ENCODE measurements at places on chromosomes 7 and 10.
A peak's percentile ranks its signal among the peaks of the same experiment; 100 is the strongest.

- DNase-seq = no peak
Observed at GRCh38 chr7:153370092-153370491, 610.5 kb downstream of the ACTR3B start.

GRCh38 chr10:62870866-62871265 lies 54.7 kb upstream of the EGR2 start:
- DNase-seq = no peak

DNA sequence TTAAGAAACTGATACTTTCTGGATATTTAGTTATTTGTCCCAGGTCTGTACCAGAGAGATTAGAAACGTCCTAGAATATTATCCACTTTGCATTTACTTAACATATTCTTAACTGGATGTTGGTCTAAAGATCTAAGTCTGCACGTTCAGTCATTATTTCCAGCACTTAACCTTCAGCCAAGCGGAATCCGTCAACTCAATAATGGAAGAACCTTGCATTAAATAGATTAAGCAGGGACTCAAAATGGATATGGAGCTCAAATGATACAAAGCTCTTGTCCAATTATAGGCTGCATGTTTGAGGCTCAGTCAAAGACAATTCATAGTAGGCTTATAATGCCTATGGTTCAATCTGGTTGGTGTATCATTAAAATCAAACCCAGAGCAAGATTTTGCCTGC lies 162.9 kb downstream of the SEMA3D start:
- no peak for DNase-seq

GRCh38 chr10:94878649-94879048 lies 59.8 kb upstream of the CYP2C9 start:
- no peak for DNase-seq

- DNase-seq = no peak
Observed at GRCh38 chr10:77582710-77583115, 54.9 kb downstream of the KCNMA1 start.

GRCh38 chr10:14588084-14588937 lies 186.4 kb downstream of the FAM107B start:
- peak; percentile 30 for DNase-seq

GRCh38 chr10:129095680-129096064 lies 371.4 kb upstream of the MGMT start:
- no peak for DNase-seq

DNA sequence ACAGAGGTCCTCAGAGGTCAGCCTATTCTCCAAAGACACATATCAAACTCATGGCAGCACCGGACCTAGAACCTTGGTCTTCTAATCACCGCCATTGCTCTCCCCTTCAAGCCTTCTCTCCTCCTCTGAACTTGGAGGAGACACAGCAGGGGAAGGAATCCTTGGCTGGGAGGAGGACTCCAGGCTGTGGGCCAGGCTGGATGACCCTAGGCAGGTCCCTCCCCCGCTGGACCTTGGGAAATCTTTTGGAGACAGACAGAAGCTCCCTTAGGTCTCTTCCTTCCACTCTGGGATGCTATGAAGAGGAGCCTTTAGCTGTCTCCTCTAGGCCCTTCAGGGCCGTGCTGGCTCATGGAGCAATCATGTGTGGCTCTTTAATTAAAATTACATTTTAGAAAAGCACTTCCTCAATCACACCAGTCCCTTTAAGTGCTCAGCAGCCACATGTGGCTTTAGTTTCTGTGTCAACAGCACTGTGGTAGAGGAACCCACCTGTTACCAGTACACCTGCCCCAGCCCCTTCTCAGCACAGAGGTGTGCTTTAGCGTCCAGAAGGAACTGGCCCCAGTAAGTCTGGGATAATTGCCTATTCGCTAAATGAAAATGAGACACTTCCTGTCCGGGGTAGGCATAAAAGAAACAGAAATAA lies 238.2 kb downstream of the CELF2 start:
- no peak for DNase-seq

GRCh38 chr7:128705891-128706333 lies 33.2 kb upstream of the CALU start:
- DNase-seq = no peak

GRCh38 chr10:68269562-68270290 lies 37.8 kb upstream of the ATOH7 start:
- no peak for DNase-seq

GRCh38 chr10:95651346-95652060 lies 5.0 kb downstream of the ALDH18A1 start:
- no peak for DNase-seq

- DNase-seq = no peak
Observed at GRCh38 chr10:52348037-52348564, 34.0 kb downstream of the DKK1 start.

GRCh38 chr7:81094952-81095351 lies 176.1 kb upstream of the SEMA3C start:
- DNase-seq = no peak

DNA sequence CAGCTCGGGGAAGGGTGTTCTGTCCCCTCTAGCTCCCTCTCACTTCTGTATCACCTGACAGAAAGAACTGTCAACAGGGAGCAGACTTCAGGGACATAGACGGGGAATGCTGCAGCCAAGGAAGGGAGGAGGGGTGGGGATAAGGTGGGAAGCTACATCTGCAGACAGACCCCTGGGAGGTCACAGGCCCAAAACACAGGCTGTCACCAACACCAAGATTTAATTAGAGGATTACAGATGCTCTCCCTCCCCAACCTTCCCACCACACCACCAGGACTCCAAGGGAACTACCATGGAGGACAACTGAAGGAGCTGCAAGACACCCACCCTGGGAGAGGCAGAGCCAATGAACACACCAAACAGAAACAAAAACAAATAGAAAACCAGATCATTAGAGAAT lies 425.2 kb upstream of the VSTM2A start:
- DNase-seq = no peak

GRCh38 chr10:76732306-76732705 lies 905.3 kb downstream of the KCNMA1 start:
- DNase-seq = no peak

- no peak for DNase-seq
Observed at GRCh38 chr7:87878208-87878735, 2.0 kb downstream of the DBF4 start.

DNA sequence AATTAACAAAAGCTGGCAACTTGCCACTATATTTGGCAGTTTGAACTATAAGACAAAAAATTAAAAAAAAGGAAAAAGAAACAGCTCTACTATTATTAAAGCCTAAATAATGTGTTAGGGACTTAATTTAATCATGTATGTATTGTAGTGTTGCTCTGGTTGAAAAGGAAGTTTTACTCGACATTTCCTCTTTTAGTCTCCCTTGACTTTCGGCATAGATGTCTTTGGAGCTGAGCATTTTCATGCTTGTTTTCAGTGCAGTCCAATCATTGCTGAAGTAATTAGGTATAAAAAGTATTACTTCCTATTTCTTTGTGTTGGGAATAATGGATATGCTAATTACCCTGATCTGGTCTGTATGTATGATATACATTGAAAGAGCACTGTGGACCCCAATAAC lies 216.8 kb upstream of the KLF6 start:
- no peak for DNase-seq

- no peak for DNase-seq
Observed at GRCh38 chr7:157475601-157476000, 138.8 kb downstream of the DNAJB6 start.

GRCh38 chr10:103491729-103492364 lies 1.7 kb upstream of the NEURL1 start:
- DNase-seq = no peak

DNA sequence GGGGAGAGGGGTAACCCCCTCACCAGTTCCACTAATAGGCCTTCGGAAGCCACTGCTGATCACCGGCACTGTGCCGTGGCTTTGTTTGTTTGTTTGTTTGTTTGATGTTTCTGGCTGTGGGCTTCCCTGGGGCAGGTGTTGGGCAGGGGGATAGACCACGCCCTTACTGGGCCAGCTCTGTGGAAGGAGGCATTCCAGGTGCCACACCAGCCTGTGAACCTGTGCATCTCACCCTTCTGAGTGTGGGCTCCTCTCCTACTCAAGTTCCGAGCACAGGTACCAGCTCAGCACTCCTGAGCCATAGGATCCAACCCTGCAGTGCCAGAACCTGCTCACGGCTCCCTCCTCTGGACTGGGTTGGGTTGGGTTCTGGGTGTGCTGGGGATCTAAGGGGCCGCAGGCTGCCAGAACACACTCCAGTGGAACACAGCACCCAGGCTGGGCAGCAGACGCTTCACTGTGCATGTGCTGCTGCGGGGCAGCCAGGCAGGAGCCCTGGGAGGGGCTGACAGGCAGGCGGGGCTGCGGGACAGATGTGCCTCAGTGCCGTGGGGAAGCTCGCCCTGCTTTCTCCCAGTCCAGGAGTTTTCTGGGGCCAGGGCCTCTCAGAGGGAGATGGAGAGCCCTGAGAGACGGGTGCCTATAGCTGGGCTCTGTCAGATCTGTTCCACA lies 1053.9 kb downstream of the CNTNAP2 start:
- no peak for DNase-seq

DNA sequence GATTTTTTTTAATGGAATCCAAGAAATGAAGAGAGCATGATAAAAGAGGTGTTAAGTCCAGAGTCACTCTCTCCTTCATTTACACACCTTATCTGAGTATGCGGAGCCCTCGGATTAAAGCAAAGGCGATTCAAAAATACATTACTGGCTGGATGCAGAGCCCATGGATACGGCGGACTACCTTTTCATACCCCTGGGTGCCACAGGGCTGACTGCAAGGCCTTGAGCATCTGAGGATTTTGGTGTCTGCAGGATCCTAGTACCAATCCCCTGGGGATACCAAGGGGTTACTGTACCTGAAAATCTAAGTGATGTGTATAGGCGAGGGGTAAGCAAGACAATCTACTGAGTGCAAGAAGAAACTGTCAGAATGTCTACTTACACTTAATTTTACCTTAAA lies 20.5 kb downstream of the PIP4K2A start:
- DNase-seq = no peak

DNA sequence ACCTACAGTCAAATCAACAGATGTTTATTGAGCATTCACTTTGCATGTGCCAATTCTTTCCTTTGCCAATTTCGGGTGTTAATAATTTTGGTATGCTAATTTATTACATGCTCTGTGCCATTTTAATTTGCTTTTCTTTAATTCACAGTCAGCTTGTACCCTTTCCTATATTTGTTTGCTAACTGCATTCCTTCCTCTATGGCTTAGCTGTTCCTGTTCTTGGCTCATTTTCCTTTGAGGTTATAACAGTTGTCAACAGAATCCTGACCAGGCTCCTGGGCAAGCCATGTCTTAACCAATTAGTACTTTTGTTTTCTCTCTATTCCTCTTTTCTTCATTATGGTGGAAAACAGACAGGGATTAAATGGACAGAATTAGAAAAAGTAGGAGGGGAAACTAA lies 73.6 kb upstream of the RPA3 start:
- no peak for DNase-seq

DNA sequence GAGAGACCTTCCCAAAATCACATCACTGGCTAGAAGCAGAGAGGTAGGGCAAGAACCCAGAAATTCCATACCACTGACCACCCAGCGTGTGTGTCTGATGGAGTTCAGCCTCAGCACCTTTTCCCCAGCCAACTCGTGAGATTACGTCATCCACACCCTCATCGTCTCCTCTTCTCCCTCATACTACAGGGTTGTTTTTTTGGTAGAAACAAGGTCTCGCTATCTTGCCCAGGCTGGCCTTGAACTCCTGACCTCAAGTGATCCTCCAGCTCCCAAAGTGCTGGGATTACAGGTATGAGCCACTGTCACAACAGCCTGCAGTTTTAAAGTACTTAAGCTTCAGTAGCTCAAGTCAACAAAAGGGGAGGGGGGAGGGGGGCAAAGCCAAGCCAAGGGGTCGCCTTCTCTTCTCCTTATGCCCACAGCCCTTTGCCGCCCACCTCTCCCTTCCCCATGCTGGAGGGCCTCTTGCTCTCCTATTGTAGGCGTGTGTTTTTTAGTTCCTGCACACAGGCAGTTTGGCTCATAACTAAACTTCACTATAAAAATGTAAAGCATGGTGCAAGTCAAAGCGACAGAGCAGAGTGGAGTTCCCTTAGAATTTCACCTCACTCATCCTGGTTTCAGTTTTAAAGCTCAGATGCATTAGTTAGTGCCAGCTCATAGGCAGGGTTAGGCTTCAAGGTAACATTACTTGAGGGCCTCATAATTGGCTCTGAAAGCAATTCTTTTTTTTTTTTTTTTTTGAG lies 5.2 kb upstream of the PRDX3 start:
- no peak for DNase-seq

GRCh38 chr7:88073626-88074025 lies 139.6 kb downstream of the ADAM22 start:
- DNase-seq = no peak

DNA sequence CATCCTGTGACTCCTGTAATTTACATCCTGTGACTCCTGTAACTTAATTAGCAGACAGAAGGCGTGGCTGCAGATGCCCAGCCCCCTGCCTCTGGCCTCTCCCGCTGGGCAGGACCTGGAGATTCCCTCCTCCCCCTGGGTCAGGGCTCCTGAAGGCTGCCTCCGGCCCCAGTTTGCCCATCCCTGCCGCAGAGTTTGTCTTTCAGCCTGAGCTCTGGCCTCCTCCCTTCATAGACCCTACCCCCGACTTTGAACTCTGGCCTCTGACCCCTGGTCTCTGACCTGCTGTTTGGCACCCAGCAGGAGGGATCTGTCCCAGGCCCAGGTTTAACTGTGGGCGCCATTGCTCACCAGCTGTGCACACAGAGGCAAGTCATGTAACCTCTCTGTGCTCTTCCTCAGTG lies 45.6 kb downstream of the ELFN1 start:
- no peak for DNase-seq

DNA sequence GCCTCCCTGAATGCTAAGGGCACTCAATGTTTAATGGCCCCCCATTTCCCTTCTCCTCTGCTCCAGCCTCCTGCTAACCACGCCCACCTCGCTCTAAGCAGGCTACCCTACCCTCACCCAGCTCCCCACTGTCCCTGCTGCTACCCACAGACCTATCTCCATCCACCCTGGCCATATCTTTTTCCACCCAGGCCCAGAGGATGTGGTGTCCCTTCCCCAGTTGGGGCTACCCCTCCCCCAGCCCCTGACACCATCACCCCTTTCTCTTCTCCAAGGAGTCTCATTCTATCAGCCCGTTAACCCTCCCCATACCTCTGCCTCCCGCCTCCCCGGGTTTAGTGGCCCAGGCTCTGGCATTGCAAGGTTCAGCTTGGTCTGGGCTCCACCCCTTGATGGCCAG lies 28.9 kb upstream of the PPIF start:
- no peak for DNase-seq

DNA sequence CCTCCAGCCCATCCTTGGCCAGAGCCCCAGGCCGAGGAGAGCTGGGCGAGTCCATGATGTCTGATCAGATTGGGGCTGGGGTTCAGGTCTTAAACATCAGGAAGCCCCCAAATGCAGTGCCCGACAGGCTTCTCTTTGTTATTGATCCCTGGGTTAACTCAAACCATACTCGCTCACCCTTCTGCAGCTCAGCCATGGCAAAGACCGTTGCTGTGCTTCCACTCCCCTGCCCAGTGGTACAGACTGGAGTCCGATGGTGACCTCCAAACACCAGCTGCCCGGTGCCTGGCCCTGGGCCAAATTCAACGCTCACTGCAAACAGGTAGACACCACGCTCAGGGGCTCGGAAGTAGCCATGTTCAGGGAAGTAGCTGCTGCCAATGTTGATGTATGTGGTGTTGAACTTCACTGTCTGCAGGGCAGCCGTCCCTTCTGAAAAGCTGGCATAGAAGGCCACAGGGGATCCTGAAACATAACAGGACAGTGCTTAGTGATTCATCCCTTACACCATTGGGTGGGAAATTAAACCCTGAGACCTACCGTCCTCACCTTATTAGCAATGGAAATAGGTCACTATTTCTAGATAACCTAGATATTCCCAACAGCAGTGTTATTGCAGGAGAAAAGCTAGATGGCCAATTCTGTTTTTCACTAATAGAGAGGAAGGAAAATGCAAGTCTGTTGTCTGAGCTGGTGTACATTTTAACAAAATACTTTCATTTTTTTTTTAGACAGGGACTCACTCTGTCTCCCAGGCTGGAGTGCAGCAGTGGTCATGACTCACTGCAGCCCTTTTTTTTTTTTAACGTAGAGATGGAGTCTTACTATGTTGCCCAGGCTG lies 20.5 kb downstream of the MMRN2 start:
- no peak for DNase-seq

Data from central memory CD8-positive, alpha-beta T cell (primary cell).